ENCODE measurements at places on chromosomes 4 and X. TPM values are rescaled to one million over a fixed set of nuclear protein-coding genes. Genes with fewer than 3 reads are reported as not detected.

DNA sequence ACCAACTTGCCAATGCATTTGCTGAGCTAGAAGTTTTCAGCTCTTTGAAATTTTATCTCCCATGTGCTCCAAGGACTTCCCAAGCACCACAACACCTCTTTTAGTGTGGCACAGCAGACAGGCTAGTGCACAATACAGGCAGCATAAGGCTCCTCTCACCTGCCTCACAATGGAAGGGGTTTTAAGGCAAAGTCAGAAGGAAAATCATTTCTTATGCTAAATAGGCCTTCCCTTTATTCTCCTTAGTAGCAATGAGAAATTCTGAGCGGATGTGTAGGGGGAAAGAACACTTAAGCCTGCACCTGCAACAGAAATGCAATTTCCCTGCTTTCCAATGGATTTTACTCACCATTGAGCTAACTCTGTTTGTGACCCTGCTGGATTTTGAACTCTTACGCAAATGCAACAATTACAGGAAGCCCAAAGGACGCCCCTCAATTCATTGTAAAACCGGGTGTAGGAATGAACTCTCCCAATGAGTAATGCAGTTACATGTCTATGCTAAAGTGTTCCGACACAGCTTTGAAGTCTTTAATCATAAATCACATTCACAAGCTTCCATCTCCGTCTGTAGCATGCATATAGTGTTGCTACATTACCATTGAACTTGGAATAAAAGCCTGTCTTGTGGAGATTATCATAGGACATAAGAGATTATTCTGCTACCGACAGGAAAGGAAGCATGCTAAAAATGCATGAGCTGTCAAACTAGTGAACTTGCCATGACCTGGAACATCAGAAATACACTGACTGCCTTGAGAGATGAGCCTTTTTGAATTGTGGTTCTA is 1084.9 kb downstream of the RPA4 start:
- no peaks in the 10 kb centered on the region for H3K27me3 ChIP-seq
- no peaks in the 10 kb centered on the region for H3K4me1 ChIP-seq
- no peaks in the 10 kb centered on the region for H3K36me3 ChIP-seq
- no peak for DNase-seq
- no peak overlapping the region for H3K4me3 ChIP-seq
- no peak overlapping the region for H3K27ac ChIP-seq

- no peak for DNase-seq
- no peaks in the 10 kb centered on the region for H3K27me3 ChIP-seq
- H3K4me3 ChIP-seq, result no peak overlapping the region
- no peaks in the 10 kb centered on the region for H3K4me1 ChIP-seq
- no peaks in the 10 kb centered on the region for H3K36me3 ChIP-seq
Measured at GRCh38 chr4:149176039-149176438, 639.6 kb downstream of the IQCM start.

- no peak overlapping the region for H3K4me3 ChIP-seq
- no peaks in the 10 kb centered on the region for H3K36me3 ChIP-seq
- no peaks in the 10 kb centered on the region for H3K4me1 ChIP-seq
- DNase-seq, result no peak
Measured at GRCh38 chrX:20789103-20789502, 522.4 kb upstream of the RPS6KA3 start.

DNA sequence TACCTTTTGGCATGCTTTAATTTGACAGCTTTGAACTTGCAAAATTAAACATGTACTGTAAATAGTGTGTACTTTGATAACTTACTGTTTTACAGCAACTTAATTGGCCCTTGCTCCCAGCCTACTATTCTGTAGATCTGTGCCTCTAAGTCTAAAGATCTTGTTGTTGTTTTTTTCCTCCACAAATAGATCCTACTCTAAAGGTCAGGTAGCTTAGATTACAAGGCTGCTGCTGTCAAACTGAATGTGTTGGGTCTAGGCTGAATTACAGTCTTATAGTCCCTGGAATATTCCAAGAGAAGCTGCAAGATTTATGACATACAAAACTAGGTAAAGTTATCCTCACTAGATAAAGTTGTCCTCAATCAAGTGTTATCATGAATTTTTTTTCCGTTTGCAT is 18.7 kb downstream of the DIAPH2 start:
- DNase-seq, result no peak
- no peaks in the 10 kb centered on the region for H3K4me1 ChIP-seq
- no peak overlapping the region for H3K4me3 ChIP-seq
- no peak overlapping the region for H3K27ac ChIP-seq

DNA sequence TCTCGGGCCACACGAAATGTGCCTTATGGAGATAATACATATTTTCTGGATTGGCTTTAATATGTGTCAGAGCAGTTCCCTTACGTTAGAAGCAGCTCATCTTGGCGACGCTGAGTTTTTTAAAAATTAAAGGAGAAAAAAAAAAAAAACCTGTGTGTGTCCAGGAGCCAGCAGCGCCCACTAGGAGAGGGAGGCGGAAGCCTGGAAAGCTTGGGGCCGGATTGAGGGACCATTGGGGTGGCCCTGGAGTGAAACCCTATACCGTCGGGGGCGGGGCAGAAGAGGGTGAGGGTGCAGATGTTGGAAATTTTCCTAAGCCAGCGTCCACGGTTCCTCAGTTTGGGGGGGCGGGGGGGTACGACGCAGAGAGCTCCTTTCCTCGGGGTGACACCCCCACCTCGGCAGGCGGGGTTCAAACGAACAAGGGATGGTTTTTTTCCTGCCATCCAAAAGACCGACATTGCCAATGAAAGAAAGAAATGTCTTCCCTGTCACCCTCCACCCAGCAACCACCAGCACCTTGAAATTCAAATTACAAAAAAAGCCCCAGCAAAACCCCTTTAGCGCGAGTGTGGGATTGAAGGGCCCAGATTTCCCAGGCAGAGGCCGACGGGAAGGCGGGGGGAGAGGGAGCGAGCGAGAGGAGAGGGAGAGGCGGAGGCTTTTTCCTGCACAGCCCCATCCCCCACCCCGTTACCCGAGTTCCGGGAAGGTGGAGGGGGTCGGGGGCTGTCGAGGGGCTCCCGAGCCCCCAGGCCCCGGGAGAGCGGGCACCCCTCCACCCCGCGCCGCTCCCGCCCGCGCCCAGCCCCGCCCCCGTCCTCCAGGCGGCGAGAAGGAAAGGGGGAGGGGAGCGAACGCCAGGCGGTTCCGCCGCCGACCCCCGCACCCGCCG is 859 bp downstream of the SMARCA1 start:
- peaks cover 6% of the 10 kb centered on the region for H3K4me1 ChIP-seq
- no peak overlapping the region for H3K27ac ChIP-seq
- H3K4me3 ChIP-seq, result peak overlapping the region; percentile 69
- H3K27me3 ChIP-seq, result no peaks in the 10 kb centered on the region
- H3K36me3 ChIP-seq, result no peaks in the 10 kb centered on the region
- DNase-seq, result no peak

DNA sequence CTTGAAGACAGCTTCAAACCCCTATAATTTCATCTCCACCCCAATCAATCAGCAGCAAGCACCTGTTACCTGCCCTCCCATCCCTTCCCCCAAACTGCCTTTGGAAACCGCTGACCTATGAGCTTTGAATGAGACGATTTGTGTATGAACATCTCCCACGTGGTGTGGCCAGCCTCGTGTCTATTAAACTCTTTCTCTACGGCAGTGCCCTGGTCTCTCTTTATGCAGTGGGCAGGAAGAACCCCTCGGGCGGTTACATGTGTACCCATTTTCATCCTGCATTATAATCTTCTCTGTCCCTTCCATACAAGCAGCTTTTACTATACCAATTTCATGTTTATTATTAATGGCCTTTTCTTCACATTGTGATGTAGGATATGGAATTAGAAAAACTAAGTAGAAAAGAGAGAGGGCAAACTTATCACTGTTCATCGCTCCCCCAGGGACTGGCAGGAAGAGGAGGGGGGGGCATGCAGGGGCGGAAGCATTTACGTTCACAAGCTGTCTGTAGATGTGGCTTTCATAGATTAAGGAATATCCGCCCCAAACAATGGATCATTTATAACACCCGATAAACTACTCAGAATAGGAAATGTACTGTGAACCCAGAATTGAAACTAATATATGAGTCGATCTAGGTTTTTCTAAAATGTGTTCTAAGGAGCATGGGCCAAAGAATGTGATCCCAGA is 95.5 kb upstream of the ZNF518B start:
- H3K4me1 ChIP-seq, result peaks cover 2% of the 10 kb centered on the region
- H3K36me3 ChIP-seq, result no peaks in the 10 kb centered on the region
- H3K27ac ChIP-seq, result no peak overlapping the region
- no peak for DNase-seq

- H3K27me3 ChIP-seq, result no peaks in the 10 kb centered on the region
- no peaks in the 10 kb centered on the region for H3K36me3 ChIP-seq
- DNase-seq, result no peak
- H3K4me3 ChIP-seq, result no peak overlapping the region
Measured at GRCh38 chr4:48336146-48336870, 5.0 kb upstream of the SLAIN2 start.

Gene MAGEA11
- not detected for total RNA-seq

Gene SSX1
- not detected for total RNA-seq

DNA sequence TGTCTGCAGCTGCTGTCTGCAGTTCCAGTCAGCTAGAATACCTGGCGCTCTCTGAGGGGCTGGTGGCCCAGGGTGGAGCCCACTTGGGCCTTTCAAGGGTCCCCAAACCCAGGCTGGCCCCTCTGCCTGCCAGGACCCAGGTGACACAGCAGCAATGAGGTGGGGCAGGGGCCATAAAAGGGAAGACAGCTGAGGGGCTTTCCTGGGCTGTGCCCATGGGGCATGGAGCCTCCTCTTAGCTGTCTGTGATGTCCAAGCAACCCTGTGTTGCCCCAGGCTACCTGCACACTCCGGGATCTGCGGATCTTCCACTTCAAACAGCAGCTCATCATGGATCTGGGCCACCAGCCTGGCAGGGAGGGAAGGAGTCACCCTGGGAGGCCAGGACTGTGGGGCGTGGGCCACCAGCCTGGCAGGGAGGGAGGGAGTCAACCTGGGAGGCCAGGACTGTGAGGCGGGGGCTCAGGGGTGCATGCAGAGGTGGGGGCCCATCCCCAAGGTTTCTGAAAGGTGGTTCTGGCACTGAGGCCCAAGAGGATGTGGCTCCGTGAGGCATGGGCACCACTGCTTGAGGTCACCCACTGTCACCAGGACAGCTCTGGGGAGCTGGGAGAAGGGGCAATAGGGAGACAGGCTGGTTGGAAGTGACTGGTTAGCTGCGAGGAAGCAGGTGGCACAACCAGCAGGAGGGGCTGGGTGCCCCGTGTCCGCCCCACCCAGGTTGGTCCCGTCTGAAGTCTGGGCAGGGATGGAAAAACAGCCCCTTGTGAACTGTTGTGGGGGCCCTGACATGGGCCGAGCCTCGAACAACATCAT is 16.3 kb downstream of the NAT8L start:
- no peak overlapping the region for H3K27ac ChIP-seq
- H3K27me3 ChIP-seq, result no peaks in the 10 kb centered on the region
- no peak for DNase-seq
- H3K36me3 ChIP-seq, result no peaks in the 10 kb centered on the region

Gene KLF8
- 6.2 TPM for total RNA-seq

DNA sequence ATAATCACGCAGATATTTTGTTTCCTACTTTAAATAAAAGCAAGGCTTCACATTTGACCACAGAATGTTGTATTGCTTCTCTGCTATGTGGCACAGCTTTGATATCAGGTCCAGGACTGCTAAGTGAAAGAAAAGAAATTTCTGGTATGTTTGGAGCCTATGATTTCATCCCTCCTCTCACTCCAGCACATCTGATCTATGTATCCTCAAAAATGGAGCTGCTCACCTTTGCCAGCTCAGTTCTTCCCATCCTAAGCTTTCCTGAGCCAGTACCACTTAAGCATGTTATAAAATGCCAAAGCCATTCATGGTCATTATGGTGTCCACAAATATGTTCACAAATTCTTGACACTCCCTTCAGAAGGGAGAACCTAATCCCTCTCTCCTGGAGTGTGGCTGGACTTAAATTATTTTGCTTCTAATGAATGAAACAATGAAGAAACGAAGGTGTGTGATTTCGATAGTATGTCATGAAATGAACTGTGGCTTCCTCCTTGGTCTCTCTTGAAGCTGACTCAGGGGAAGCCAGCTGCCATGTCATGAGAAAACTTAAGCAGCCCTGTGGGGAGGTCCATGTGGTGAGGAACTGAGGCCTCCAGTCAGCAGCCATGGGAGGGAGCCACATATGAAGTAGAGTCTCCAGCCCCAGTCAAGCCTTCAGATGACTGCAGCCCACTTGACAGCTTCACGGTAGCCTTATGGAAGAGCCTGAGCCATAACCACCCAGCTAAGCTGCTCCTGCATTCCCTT is 207.7 kb downstream of the MGST2 start:
- no peak overlapping the region for H3K4me3 ChIP-seq
- H3K27me3 ChIP-seq, result no peaks in the 10 kb centered on the region
- H3K4me1 ChIP-seq, result no peaks in the 10 kb centered on the region
- no peak for DNase-seq

Gene YIPF7
- total RNA-seq, result not detected

Gene ZNF157
- total RNA-seq, result 0.47 TPM

Gene NLGN3
- 4.3 TPM for total RNA-seq

DNA sequence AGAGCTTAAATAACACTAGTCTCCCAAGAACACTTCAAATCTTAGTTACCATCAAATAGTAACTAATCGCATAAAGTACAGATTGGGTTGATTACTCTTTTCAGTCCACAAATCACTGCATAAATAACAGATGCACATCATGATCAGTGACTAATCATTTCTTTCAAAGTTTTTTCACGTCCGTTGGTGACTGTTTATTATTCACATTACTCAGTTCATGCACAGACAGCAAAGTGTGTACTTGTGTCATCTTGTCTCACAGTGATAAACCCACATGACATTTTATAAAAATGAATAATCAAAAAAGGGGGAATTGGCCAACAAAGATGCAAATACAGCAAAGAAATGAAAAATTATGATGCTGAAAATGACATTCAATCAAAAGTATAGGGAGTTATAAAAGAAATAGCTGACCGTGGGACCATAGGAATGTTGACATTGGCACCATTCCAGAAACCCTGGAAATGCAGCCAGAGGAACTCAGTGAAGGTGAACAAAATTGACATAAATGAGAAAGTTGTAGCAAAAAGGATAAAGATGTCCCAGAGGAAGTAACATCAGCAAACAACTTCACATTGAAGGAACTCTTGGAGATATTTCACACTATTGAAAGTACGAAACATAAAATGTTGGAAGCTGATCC is 161.5 kb downstream of the SOX3 start:
- no peaks in the 10 kb centered on the region for H3K36me3 ChIP-seq
- no peaks in the 10 kb centered on the region for H3K4me1 ChIP-seq
- DNase-seq, result no peak
- no peaks in the 10 kb centered on the region for H3K27me3 ChIP-seq

Gene GASK1B
- total RNA-seq, result 0.28 TPM

DNA sequence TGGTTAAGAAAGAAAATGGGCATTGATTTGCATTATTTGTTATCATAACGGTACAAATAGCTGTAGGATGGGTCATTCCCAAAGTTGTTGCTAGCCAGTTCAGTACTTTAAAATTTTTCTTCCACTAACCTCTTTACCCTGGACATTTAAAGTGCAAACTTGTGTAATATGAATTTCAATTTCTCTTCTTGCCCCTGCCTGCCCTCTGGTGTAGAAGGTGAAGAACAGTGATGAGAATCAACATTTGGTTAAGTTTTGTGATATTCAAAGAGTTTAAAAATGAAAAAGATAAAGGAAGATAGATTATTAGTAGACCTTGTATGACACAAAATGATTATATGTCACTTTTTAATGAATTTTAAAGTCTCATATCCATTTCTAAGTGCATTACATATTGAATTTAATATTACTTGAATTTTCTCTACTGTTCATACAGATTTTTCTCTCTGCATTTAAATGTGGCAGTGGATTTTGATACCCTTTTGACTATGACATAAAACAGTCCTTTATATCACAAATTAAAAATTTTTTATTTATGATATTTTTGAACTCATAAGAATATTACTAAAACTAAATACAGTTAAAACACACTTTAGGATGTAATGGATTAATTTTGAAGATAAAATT is 337.7 kb downstream of the BMPR1B start:
- H3K4me3 ChIP-seq, result no peak overlapping the region

Gene ARL9
- total RNA-seq, result 0.17 TPM

Gene CHRNA9
- total RNA-seq, result not detected

Data from CD4-positive, alpha-beta T cell (primary cell).